ENCODE measurements at places on chromosomes 12 and 14.

DNA sequence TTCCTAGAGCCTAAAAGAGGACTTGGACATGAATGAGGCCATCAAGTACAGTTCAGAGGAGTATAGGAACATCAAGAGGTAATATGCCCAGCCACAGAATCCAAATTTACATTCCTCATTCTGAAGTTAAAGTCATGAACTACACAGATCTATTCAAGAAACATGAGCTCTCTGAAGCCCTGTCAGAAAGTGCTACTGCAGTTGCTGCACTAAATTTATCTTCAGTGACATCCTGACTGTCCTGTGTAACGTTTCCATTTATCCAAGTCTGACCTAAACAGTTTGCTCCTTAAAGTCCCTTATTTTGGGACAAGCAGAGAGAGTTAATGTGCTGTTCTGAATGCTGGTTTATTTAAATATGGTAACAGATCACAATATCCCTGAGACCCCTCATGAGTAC is 28.2 kb downstream of the NEK9 start:
- no peak for DNase-seq

- DNase-seq = no peak
Measured at GRCh38 chr12:51908876-51909592, 1.7 kb downstream of the ACVRL1 start.

- DNase-seq = no peak
Measured at GRCh38 chr12:55705782-55706402, 1.8 kb downstream of the ITGA7 start.

DNA sequence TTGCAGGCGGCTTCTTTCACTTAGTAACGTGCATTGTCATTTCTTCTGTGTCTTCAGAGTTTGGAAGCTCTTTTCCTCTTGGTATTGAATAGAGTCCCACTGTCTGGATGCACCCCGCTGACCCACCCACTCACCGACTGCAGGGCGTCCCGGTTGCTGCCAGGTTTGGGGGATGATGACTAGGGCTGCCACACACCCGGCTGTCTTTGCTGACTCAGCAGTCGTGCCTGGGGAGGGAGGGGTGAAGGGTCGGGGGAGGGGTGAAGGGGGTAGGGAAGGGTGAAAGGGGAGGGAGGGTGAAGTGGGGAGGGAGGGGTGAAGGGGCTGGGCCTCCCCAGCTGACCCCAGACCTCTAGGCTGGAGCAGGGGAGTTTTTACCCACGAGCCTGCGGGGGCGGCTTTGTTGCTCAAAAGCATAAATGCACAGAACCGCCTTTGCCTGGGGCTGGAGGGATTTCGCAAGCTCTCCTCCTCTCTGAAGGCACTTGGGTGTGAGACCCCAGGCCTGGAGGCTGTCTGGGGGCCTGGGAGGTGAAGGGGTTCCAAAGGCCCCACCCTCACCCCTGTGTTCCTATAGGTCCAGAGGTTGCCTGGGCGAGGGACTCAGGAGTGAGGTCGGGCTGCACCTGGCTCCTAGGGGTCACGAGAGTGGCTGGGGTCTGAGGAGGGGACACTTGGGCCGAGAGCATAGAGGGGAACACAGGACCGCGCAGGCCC is 31.3 kb upstream of the ULK1 start:
- no peak for DNase-seq

DNA sequence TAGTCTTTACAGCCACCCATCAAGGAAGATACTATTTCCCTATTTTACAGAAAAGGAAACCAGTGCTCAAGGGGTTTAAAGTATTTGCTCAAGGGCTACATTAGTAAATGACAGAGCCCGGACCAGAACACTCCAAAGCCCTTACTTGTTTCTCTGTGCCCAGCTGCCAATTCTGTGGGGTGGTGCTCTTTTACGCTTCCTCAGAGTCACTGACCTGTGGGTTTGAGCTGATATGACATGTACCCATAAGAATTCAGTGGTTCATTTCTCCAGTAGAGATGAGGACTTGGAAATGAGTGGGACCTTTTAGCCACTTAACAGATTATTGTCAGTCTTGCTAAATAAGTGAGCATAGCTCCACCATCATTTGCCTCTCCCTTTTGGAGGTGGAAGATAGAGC is 37.4 kb upstream of the NKX2-8 start:
- DNase-seq = no peak

DNA sequence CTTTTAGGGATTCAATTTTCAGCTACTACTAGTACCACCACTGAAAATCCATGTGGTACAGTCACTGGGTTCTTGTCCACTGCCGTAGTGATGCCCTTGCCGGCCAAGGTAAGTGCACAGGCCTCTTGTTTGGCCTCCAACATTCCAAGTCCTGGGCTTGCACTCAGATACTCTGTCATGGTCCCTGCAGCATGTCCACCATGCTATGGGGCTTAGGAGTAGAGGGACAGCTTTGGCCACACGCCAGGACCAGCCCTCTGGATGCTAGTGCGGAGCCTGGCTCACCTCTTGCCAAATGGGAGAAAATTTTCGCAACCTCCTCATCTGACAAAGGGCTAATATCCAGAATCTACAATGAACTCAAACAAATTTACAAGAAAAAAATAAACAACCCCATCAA is 38.6 kb upstream of the APPL2 start:
- no peak for DNase-seq

- DNase-seq = peak; percentile 38
Measured at GRCh38 chr12:54147186-54147585, 41.6 kb downstream of the SMUG1 start.

DNA sequence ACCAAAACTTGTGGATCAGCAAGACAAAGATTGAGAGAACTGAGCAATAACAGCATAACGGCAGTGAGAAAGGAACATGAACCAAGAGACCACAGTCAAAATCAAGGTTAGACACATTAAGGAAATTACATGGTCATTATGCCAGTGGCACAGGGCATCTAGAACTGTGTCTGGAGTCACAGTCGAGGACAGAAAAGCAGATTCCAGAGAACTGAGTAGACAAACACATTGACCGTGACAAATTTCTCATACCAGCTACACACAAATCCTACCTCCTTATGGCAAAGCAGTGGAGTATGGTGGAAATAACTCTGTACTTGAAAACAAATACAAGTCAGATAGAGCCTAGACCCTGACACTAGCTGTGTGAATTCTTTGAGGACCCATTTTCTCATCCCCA is 367.3 kb downstream of the DUSP6 start:
- no peak for DNase-seq

DNA sequence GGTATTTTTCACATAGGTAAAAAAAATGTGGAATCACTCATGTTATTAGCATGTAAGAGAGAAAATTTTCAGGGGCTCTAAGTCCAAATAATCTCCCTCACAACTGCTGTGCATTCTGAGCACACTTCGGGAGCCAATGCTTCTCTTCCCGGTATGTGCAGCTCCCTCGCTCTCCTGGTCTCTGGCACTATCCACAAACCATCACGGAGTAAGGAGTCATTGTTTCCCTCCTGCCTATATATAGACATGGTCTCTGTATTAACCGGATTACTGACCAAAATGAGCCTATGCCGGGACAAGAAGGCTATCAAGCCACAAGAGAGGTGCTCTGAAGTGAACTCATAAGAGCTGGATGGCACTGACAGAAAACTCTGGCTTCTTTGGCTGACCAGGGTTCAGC is 13.4 kb downstream of the HECTD4 start:
- DNase-seq = no peak

DNA sequence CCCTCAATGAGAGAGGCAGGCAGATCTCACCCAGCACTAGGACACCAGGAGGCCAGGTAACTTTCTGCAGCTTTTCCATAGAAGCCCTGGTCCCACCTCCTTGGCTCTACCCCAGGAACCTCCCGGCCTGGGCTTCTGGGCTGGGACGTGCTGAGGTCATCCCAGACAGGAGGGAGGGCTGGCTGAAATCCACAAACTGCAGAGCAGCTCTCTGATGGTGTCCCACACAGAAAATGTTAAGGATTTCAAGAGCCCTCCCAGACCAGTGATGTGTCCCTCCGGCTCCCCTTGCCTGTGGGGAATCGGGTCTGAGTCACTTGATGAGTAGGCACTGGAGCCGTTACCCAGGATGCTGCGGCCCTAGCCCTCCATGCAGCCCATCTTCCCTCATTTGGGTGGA is 124.1 kb downstream of the ESRRB start:
- no peak for DNase-seq

DNA sequence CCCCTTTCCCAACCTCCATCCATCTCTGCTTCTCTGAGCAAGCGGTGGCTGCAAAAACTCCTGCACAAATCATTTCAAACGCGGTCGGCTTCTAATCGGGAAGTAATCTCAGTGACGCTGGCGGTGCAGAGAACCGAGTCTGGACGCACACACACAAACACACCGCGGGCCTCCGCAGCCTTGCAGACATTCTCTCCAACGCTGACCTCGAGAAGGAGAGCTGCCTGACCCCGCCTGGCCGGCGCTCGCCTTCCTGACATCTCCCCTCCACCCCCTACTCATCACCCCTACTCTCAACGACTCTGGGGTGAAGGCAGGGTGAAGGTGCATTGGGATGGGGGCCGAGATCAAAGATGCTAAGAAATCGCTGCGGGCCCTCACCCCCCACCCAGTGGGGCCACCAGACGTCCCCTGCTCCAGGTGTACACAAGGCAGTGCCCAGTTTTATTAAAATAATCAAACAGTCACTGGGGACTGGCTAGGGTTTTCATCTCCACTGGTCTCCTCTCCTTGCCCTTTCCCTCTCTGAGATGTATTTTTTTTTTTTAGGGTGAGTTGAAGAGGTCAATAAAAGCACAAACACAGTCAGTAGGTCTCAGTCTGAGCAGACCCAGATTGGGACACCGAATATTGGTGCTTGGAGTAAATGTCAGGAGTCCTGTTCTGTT is 506 bp upstream of the TBX5 start:
- DNase-seq = no peak

- DNase-seq = no peak
Measured at GRCh38 chr14:53310412-53310811, 157.3 kb upstream of the DDHD1 start.

GRCh38 chr12:79294590-79294989 is 396.2 kb downstream of the PAWR start:
- no peak for DNase-seq

DNA sequence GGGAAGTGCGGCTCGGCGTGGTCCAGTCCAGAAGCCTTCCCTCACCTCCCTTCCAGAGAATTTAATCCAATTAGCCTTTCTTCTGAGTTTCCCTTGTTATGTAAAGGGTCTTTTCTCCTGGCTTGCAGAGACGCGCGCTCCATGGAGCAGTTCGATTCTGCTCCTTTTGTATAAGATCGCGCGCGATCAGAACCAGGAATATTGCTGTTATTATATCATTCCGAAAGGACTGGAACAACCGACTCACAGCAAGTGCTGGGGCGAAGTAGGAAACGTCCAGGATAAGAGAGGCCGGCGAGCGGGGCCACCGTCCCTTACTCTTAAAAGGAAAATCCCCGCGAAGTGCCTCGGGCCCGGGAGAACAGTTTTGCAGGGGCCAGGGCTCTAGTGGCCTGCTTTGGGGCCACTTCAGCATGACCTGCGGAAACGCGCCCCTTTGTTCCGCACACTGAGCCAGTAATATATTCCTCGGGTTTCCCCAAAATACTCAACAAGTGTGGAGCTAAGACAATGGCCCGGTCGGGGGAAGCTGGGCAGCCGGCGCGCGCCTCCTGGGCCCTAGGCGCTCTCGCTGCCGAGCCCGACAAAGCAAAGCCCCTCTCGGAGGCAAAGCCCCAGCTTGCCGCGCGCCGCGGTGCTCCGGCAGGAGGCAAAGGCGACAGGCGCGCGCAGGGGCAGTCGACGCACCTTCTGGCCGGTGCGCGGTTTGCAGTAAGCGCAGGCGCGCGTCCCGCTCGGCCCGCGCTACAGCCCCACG is 2.9 kb downstream of the RFX4 start:
- no peak for DNase-seq

DNA sequence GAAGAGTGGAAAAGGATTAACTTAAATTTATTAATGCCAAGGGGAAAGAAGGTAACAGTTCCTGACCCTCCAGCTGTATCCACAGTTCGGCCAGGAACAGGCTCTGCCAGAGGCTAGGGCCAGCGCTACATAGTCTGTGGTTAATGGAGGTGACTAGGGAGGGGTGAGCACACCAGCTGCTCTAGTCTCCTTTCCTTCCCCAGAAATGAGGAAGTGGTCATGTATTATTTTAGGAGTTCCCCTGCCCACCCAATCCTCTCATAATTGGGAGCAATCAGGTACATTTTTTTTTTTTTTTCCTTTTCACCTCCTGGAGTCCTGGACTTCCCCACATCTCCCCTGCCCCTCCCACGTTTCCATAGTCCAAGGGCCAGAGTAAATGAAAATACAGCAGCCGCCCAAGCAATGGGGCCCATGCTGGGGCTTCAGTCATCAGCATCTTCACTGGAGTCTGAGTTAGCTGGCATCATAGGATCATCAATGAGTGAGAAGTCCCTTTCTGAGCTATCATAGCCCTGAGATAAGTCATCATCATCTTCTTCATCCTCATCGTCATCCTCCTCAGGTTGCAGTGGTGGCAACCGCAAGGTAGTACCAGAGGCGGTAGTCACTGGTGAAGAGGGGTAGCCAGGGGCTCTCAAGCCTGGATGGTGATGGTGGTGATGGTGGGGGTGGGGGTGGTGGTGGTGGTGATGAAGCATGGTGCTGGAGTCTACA is 1.5 kb upstream of the SUPT16H start:
- no peak for DNase-seq

DNA sequence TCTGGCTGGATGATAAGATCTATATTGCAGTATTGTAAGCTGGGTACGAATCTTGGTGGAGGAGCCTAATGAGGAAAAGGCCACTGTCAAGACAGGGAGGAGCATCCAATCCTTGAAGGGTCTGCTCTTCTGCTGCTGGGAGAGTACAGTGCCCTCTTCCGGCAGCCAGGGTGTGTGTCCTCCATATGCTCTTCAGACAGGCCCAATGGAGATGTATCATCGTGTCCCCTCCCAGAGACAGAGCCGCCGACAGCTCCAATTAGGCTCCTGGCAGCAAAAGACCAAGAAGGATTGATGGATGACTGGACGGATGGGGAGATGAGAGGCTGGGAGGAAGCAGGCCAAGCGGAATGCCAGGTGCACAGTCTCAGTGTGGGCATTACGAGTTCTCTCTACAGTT is 51.6 kb upstream of the PIWIL1 start:
- DNase-seq = no peak

- peak; percentile 73 for DNase-seq
Measured at GRCh38 chr12:108793756-108794441, 62.6 kb upstream of the CORO1C start.

GRCh38 chr12:79658221-79658620 is 32.5 kb downstream of the PAWR start:
- no peak for DNase-seq

GRCh38 chr12:120370343-120371243 is 1.6 kb upstream of the MSI1 start:
- no peak for DNase-seq

- no peak for DNase-seq
Measured at GRCh38 chr12:79262938-79263337, 398.4 kb downstream of the SYT1 start.
